ENCODE measurements at places on chromosomes 6 and 20.

- no peak for DNase-seq
These were observed 71.5 kb upstream of the LAMP5 start for GRCh38 chr20:9442858-9443257.

GRCh38 chr6:119858901-119859300, 509.3 kb upstream of the MAN1A1 start:
- no peak for DNase-seq

DNA sequence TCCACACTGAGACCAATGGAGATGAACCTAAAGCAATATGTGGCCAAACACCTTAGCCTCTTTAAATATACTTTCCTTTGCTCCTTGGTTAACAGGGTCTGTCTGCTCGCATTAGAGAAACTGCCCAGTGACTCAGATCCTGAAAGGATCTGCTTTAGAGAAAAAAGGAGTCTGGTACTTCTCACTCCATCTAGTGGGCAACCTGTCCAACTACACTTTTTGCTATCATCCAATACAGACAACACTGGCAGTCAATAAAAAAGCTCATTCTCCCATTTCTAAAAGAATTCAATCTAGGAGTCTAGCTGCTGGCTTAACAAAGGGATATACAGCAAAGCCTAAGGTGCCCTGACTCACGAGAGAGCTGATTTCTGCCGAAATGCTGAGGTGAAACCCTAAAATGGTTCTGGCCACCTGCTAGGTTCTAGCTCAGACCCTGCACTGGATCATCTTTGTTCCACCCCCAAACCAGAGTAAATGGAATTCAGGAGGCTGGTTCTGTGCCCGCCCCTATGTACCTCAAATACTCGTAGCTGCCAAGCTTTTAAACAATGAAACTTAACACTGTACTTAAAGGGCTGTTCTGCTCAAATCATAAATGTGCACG, 11.5 kb downstream of the GNL1 start:
- DNase-seq, result no peak

DNA sequence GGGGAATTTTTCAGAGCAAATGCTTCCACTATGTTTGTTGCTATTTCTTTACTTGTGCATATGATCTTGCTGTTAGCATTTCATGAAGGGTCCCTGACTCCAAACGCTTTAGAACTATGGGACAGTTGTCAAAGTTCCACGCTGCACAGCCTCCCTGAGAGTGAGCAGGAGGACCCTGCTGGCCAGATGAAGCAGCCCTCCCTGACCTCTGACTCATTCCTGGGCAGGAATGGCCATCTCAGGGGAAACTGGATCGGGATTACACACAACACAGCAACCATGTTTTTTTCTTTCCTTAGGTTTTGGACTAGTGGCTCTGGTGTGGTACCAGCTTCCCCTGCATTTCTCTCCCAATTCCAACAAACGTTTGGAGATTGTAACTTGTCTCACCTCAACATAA, 710.9 kb upstream of the AGPAT4 start:
- DNase-seq, result no peak

- DNase-seq, result no peak
These were observed 80.7 kb upstream of the CCDC167 start for GRCh38 chr6:37580176-37580955.

DNA sequence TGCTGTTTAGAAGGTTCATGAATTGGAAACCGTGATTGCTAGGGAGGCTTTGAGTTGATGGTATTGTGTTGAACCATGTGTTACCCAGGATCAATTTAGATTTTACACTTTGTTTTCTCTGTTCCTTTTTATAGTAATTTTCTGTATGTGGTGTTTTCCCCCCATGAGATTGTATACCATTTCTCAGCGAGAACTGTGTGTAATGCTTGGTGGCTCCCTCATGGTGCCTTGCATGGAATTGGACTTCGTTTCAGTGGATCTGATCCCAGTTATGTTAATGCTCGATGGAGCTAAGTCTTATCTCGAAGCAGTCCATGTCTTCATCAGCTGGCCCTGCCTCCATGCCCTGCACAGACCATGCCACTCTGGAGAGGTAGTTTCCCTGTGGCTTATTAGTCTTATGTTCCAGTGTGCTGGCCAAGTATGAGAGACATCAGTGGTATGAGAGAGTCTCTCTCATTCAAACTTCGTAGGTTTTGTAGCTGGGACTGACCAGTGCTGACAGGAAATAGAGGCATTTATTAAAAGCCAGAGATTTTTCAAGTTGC, 18.7 kb downstream of the PTPN1 start:
- DNase-seq, result no peak

DNA sequence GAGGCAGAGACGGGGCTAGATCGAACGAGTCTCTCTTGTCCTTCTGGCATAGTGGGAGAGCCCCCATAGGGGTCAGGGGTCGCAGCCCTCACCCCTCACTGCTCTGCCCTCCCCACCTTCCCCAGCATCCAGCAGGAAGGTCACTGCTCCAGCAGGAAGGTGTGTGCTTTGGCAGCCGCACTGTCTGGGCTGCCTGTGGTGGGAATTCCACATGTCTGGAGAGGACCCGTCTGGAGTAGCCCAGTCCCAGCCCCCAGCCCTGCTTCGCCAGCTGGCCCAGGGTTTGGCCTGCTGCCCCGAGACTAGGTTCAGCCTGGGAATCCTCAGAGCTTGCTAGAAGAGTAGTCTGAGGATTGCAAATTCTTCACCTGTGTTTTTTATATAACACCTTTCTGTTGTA, 2.5 kb upstream of the R3HDML start:
- DNase-seq, result no peak

DNA sequence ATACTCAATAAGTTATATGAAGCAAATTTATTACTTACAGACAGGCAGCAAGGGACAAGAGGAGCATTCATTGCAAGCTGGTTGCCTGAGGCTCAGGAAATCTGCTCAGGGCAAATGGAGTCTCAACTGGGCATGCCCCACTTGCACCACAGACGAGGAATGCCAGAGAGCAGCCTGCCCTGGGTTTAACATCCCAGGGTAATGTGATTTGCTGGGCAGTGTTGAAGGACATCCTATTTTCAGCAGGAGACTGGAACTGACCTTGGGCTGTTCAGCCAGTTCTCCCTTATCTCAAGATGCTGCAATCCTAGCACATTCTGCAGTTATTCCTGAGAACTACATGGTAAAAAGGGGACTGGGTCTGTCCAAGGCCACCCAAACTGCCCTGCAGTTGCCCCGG, 3.8 kb upstream of the ENTPD6 start:
- no peak for DNase-seq

GRCh38 chr6:87075168-87075567, 19.7 kb downstream of the CGA start:
- no peak for DNase-seq

GRCh38 chr6:13846841-13847240, 32.5 kb upstream of the MCUR1 start:
- DNase-seq, result no peak

All from activated CD8-positive, alpha-beta memory T cell treated with anti-CD3 and anti-CD28 coated beads for 4 hours (primary cell).